ENCODE measurements at places on chromosomes 5 and 9.

DNA sequence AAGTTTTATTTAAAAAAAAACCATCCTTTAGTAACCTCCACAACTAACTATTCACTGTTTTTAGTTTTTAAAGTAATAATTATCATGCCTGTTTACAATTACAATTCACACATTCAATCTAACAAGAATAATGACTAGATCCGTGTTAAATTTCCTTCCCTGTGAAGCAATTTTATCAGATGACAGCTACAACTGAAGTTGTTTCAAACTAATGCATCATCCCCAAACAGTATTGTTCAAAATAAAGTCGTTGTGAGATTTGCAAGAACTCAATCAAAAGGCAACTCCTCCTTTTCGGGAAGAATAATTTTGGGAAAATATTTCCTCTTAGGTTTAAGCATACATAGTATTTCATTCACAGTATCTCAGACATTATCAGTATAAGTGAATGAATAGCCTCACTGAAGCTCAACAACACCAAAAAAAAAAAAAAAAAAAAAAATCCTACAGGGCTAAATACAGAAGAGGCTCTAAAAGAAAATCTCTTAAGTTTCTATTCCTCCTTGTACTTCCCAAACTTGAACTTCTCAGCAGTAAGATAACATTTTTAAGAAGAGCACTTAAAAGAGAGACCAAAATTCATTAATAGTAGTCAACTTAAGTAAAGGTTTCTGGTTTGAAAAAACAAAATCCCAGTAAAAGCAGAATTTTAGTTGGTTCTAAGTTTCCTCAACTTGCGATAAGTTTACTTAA is 9.4 kb downstream of the C9orf72 start:
- no peak for DNase-seq

DNA sequence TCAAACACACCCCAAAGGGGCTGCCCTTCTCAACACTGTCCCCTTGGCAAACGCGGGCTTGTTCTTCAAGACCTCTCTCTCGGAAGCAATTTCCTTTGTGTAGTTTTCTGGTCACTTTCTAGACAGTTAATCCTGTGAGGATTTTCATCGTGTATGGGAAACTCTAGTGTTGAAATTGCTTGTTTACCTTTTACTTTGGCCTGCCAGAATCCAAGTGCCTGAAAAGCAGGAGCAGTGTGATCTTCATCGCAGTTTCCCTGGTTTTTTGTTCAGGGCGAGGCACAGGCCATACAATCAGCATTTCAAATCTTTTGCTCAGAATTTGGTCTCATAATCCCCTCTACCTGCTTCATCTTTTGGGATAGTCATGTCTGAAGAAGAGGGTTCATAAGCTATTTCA is 115.7 kb upstream of the C9orf72 start:
- no peak for DNase-seq

- no peak for DNase-seq
Observed at GRCh38 chr9:125437771-125438221, 176.2 kb downstream of the GAPVD1 start.

- DNase-seq: peak; percentile 82
Observed at GRCh38 chr9:127970401-127971313, 10.1 kb downstream of the EEIG1 start.

GRCh38 chr5:132010645-132010988 is 841 bp downstream of the ACSL6 start:
- peak; percentile 1 for DNase-seq

- DNase-seq: no peak
Observed at GRCh38 chr5:171525085-171525484, 105.6 kb downstream of the FGF18 start.

- no peak for DNase-seq
Observed at GRCh38 chr5:56147659-56148230, 85.4 kb downstream of the ANKRD55 start.

- DNase-seq: no peak
Observed at GRCh38 chr5:55450050-55450765, 84.6 kb downstream of the PLPP1 start.

DNA sequence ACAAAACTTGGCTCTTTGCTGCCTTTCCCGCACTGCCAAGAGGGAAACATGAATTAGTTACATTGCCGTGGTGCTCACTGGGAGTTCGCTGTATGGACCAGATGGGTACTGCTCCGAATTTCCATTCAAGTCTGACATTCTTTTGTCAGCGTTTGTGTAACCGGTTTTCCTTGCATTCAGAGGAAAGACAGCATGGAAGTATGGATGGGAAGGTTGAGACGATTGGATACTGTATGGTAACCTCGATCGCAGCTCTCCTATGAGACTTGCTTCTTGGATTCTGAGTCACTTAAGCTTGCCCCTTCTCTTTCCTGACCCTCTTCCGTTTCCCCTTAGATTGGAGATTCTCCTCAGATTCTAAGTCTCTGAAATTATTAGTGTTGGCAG is 625 bp upstream of the UBLCP1 start:
- DNase-seq: peak; percentile 13

DNA sequence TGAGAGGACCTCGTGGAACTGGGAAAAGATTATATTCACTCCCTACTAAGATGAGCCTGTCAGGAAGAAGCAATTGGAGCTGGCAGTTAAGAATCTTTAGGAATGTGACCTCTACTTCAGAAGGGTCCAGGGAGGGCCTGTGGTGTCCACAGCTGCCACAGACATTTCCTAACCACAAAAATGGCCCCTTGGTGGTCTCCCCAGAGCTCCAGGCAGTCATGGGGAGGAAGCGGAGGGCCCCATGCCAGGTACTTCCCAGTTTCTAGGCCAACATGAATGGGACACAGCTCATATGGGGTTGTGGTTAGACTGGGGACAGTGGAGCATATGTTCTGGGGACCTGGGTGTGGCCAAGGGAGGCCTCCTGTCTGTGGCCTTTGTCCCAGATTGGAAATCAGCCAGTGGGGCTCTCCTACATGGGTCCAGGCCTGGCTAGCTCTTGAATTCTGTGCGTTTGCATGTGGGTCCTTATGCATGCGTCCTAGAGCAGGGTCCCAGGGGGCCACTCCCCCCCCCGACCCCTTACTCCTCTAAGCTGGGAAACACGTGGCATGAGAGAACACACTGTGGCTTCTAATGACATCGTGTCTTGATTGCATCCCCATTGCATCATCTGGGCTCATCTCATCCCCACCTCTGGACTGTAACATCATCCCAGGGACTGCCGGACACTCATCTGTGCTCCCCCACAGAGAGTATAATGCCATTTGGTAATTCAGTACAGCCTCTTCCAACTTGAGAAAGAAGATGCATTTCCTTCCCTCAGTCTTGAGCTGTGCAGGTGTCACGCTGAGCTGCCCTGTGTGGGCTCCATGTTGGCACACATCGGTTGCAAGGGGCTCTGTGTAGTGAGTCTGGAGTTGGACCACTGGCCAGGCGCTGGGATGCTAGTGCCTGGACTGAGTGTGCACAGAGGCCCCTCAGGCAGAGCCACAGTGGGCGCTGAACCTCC is 31.3 kb downstream of the IRF1 start:
- DNase-seq: no peak

DNA sequence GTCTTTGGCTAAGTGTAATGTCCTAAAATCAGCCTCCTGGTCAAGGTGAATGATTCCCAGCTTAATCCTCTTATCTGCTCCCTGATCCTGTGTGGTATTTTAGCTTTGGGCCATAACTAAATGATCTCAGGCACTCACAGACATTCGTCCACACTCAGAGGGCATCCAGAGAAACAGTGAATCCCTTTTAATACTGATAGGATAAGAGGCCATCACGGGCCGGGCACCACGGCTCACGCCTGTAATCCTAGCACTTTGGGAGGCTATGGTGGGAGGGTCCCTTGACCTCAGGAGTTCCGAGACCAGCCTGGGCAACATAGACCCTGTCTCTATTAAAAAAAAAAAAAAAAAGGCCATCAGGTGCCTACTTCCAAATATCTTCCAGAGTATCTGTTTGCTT is 6.3 kb downstream of the PDCL start:
- no peak for DNase-seq

GRCh38 chr5:27682600-27682999 is 644.2 kb upstream of the CDH9 start:
- DNase-seq: no peak

GRCh38 chr9:120463765-120464164 is 116.2 kb downstream of the CDK5RAP2 start:
- no peak for DNase-seq

GRCh38 chr5:378976-379742 is 57.6 kb downstream of the AHRR start:
- no peak for DNase-seq

DNA sequence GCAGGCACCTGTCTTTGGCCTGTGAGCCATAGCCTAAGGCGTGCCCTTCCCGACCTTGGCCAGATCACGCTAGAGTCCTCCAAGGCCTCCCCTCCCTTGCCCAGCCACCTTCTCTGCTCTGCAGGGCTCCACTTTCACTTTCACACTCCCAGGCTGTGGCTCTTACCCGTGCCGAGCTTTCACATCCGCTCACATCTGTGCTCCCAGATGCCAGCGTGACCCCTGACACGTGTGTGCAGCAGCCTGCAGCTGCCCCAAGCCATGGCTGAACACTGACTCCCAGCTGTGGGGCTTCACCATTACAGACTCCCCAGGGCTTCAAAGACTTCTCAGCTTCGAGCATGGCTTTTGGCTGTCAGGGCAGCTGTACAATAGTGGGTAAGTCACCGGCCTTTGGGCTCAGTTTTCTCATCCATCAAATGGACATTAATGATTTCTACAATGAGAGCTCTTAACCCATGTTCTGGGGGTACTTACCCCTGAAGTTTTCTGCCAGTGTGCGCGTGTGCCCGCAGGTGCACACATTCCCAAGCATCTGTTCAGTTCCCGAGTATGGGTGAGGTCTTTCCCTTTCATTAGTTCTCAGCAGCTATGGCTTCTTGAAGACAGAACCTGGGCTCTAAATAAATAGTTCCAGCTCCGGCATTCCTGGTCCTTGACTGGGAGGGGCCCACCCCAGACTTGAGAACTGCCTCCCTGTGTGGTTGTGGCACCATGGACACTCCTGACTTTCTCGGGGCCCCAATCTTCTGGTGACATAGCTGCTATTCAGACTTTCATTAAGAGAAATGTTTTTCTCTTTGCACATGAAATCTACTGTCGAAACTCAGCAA is 118.6 kb downstream of the RGS3 start:
- peak; percentile 86 for DNase-seq
